Fibroblast of skin of left biceps (primary cell): ENCODE measurements at places on chromosomes 13 and 19.

DNA sequence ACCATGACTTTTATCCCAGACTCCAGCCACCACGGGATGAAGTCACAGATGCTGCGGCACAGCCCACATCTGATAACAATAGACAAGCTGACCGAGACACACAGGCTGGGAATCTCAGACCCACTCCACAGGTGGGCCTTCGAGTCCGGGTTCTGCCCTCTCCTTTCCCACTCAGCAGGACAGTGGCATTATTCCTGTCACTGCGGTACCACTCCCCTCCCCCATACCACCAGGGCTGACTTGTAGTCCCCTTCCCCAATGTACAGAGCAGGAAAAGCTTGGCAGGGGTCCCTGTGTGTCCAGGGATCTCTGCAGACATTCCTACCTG, 179 bp upstream of the AMER2 start:
- no peak for DNase-seq

GRCh38 chr19:27858981-27859581, 1353.9 kb downstream of the UQCRFS1 start:
- no peak for DNase-seq

DNA sequence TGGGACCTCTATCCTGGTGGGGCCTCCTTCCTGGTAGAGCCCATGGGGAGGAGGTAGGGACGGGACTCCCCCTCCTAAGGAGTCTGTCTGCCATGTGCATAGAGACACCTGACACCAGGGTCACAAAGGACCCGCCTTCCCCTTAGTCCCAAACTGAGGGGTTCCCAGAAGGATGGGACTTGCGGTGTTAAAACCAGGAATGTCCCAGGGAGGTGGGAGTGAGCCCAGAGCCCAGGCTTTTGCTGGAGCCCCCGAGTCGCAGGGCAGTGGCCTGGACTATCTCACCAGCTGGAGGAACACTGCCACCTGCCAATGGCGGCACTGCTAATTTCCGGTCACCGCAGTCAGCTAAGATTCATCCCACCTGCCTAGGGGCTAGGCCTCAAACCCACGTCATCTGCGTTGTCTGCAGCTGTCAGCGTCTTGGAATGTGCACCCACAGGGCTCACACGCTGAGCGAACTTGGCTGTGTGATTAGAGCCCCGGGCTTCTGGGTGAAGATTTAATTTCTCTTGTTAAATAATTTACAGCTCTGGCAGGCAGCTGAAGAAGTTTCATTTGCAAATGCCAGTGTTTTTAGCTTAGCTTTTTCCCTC, 31.9 kb upstream of the ATP11A start:
- DNase-seq = peak; percentile 11

DNA sequence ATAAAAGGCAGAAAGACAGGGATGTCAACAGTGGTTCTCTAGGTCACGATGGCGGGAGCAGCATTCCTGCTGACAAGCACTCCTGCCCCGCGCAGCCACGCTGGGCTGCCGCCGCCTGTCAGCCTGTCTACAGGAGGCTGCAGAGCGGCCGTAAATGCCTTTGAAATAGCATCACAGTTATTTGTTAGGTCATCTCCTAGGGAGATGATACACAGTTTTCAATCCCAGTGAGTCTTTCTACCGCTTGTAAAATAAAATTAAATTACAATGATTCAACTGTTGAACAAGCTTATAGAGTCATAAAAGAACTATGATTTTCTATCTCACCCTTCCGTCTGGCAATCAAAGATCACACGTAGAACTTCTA, 7.3 kb upstream of the SLC7A9 start:
- no peak for DNase-seq
